ENCODE measurements at places on chromosomes 16 and 17. TPM values are rescaled to one million over a fixed set of nuclear protein-coding genes. Genes with fewer than 3 reads are reported as not detected.

The CDK5R1 gene
- total RNA-seq, result 7.9 TPM

GRCh38 chr16:56749672-56750491 lies 20.0 kb downstream of the NUP93 start:
- no peak for DNase-seq

The STX1B gene
- total RNA-seq, result 3.7 TPM

DNA sequence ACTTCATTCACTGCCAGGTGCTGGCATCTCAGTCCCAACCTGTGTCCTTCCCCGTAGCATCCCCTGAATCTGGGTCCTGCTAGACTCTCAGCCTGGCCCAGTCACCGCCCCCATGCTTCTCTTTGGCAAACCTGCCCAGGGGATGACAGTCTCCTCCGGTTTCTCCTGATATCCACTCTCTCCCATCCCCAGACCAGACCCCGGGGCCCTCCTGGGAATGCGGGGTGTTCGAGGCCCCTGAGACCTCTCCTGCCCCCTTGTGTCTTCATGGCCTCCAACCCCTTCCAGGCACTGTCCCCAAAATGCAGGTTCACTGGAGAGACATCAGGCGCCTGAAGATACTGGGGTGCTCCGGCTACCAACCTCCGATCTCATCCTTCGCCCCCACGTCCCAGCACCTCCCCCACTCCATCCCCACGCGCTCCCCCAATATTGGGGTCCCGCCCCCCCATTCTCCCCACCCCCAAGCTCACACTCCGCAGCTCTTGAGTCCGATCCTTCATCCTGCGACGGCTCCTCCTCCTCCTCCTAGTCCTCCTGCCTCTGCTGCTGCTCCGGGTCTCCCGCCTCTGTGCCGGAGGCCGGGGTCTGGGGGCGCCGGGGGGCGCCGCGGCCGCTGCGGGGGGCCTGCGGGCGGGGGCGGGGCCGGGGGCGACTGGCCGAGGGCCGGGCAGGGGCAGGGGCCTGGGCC lies 399 bp downstream of the STX1B start:
- DNase-seq, result no peak

The MYH8 gene
- total RNA-seq, result not detected

The SLC5A11 gene
- 0.13 TPM for total RNA-seq

The NAA38 gene
- total RNA-seq, result 75.2 TPM

DNA sequence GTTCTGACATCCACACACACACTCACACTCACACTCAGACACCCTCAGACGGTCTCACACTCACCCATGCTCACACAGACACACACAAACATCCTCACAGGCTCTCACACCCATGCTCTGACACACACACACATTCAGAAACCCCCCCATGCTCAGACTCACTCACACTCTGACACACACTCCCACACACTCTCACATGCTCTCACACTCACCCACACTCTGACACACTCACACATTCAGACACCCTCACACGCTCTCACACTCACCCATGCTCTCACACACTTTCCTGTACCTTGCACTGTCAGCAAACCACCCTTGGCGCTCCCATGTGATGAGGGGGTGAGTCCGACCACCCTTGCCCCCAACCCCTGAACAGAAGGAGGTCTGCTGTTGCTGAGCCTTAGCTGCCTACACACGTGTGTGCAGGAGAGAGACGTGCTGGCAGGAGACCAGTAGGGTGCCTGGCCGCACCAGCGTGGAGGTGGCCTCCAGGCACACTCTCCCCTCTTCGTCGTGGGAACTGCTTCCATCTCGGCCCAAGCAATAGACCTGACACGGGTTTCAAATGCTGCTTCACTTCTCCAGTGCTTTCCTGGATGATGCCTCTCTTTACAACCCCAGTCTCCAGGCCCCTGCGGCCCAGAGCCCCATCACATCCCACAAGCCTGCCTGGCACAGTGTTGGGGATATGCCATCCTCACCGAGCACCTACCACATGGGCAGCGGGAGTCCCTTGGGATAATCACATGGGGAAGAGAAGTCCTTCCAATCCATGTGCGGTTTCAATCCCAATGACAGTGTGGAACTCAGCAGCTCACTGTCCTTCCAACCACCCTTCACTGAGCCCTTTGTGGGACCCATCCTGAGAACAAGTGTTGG lies 267.8 kb upstream of the FOXF1 start:
- no peak for DNase-seq

DNA sequence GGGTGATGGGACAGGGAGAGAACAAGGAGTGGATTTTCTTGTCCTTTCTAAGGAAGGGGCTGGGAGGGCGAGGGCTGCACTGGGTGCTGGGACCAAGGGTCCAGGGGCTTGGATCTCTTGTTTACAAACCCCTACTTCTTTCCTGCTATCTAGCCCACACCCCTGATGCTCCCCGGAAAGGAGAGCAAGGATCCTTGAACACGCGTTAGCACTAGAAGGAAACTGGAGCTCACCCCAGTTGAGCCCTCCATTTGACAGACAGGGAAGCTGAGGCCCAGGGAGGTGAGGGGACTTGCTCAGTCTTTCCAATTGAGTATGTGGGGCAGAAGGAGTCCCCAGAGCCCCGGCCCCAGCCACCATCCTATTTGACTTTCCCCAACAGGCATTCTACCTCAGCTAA lies 4.6 kb upstream of the ITGAE start:
- DNase-seq, result no peak

DNA sequence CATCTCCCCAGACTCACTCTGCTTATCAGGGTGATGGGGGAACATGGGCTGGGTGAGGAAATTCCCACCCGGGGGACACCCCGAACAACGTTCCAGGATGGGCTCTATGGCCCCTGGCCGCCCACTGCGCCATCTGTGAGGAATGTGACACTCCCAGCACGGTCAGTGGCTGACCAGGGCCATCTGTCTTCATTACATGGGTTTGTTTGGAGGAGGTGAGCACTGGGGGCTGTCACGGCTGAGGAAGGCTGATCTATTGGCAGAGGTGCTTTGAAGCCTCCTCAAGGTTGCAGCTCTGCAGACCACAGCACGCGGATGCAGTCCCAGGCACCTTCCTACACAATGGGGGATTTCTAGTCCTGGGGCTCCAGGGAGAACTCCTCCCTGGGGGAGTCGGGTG lies 214.1 kb upstream of the FOXF1 start:
- DNase-seq, result no peak

- no peak for DNase-seq
Measured at GRCh38 chr16:10121491-10121890, 60.7 kb downstream of the GRIN2A start.

The CHRNE gene
- 0.13 TPM for total RNA-seq

- DNase-seq, result no peak
Measured at GRCh38 chr17:43418441-43419374, 19.9 kb downstream of the ARL4D start.

GRCh38 chr17:42092939-42093338 lies 5.3 kb downstream of the ZNF385C start:
- DNase-seq, result no peak

- DNase-seq, result no peak
Measured at GRCh38 chr16:30977502-30977901, 7.5 kb upstream of the HSD3B7 start.

Data from Panc1 (cell line).